Right cardiac atrium (tissue), 5 donors: ENCODE measurements at places on chromosomes 1 and 21.

DNA sequence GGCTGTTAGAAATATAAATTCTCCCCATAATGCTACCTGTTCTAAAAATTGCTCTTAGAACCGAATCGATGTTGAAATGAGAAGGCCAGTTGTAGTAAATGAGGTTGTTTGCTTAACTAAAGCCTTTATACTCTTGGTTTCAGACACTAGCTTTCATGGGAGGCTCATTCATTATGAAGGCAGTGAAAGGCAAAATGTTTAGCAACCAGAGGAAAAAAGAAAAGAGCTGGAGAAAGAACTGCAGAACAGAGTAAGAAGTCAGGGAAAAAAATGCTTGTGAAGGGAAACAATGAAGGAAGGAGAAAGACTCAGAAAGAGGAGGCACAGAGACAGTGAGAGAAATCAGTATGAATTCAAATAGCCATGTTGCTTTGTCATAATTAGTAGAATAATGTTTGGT is 128.2 kb downstream of the ATP5PO start:
- DNase-seq, result no peak

DNA sequence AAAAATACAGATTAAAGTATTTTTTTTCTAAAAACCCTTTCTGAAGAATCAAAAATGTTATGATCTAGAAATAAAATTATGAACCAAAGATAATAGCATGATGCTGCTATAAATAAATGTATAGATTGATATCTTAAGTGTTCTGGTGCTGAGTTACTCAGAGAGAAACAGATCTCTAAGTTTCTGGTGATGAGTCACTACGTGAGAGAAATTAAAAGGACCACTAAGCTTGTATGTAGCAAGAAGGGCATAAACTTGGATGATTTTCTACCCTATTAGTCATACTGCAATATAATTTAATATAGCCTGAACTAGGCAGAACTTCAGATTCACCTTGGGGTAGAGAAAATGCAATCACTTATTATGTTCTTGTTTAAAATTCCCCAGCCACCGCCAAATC is 514.8 kb downstream of the AMY1C start:
- DNase-seq, result no peak

- DNase-seq, result no peak
Measured at GRCh38 chr1:207048041-207048440, 3.0 kb downstream of the YOD1 start.

DNA sequence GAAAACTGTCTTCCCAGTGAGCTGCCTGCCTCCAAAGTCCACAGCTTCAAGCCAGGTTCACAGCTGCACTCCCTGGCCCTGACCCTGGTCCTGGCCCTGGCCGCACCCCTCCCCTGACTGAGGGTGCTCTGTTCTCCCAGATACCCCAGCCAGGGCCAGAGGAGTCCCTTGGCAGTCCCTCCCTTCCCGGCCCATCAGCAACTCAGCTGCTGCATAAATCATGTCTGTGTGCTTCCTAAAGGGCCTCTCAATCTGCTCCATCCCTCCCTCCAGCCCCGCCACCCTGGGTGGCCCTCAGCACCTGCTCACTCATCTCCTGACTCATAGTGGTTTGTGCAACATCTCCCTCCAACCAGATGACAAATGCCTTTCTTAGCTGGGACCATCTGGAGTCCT is 24.8 kb upstream of the C1orf174 start:
- DNase-seq, result no peak

DNA sequence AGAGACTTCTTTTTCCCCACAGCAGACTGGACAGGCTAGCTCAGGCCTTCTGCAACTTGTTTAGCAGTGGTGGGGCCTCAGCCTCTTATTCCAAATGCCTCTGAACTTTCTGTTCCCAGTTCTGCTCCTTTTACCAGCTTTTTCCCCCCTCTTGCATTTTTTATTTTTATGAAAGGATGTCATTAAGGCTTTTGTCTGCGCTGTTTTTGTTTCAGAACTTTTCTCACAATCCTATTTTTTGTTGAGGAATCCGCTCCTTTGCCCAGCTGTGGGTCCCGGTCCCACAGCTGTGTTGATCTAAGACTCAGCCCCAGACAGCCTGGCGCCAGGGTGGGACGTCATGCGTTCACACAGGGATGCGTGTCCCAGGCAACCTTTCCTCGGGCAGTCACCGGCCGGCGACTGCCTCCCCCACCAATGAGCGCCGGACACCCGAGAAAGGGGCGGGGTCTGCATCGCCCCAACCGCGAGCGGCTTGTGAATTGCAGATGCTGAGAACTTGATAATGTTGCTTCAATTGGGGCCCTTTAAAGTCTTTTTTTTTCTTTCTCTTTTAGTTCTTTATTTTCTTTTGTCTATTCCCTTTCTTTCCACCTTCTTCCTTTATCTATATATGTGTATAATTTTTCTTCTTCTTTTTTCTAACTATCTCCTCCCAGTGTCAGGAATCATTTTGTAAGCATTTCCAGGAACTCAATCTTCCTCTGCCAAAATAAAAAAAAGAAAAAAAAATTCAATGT is 3.0 kb upstream of the ID3 start:
- peak; percentile 99 for DNase-seq
